Activated CD4-positive, CD25-positive, alpha-beta regulatory T cell treated with anti-CD3 and anti-CD28 coated beads, Interleukin-2, amount 50 U/mL, for 16 hours (primary cell): ENCODE measurements at places on chromosomes 1 and 21.

DNA sequence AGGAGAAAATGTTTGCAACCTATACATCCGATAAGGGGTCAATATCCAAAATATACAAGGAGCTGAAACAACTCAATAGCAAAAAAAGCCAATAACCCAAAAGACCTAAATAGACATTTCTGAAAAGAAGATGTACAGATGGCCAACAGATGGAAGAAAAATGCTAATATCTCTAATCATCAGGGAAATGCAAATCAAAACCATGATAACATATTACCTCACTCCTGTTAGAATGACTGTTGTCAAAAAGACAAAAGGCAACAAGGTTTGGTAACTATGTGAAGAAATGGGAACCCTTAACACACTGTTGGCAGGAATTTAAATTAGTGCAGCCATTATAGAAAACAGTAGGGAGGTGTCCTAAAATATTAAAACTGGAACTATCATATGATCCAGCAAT, 74.7 kb downstream of the LEPR start:
- no peak for DNase-seq

DNA sequence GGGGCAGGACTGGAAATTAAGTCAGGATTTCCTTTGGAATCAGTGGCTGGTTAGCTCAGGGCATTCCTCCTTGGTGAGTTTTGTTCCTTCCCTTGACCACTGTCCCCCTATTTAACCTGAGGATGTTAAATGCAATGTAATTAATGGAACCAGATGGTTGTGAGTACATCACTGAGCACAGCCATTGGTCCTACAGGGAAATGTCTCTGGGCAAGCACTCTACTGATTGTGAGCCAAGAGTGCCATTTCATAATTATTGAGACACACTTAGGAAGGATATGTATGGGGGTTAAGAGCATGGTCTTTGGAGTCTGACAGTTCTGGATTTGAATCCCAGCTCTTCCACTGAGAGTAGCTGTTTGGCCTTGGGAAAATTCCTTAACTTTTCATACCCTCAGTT, 74.4 kb downstream of the SPAG17 start:
- no peak for DNase-seq

GRCh38 chr1:245878585-245878984, 628.5 kb downstream of the SMYD3 start:
- DNase-seq, result no peak

GRCh38 chr1:227886993-227887696, 60.6 kb downstream of the WNT9A start:
- DNase-seq, result no peak

DNA sequence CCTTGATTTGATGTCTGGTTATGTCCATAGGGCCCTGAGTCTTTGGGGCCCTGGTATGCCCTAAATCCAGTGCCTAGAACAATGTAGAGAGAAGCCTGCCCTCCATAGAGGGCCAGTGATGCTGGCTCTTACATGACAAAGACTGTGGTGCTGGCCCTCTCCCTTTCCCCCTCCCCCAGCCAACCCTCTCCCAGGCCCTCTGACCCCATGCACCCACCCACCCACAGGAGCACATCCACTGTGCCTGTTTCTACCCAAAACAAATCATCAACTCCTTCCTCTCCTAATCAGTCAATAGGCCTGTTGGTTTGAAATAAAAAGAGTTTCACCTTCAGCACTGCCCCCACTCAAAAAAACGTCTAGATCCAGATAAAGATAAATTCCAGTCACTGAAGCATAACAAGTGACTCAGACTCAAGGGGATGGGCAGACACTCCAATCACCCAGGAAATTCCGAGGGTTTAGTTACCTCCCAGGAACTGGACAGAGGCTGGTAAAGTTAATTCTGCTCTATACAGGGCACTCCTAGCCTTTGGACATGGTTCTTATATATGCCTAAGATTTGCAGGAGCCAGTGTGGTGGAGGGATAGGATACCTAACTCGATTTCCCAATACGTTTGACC, 144.8 kb upstream of the VANGL1 start:
- DNase-seq, result no peak

DNA sequence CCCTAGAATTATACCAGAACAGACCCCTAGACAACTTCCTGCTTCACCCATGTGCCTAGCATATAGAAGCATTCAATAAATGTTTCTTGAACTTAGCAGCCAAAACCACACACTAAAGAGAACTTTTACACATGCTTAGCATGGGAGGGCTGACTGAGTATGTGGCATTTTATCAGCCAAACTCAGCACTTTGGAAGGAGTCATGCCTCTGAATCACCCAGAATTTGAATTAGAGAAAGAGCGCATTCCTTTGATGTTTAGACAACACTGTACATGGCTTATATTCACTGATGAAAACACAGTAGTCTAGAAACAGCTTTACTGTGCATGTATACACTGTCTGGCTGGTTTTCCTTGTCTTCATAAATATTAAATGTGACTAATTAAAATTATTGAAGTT, 26.1 kb downstream of the SPAG17 start:
- DNase-seq, result no peak

GRCh38 chr1:78224861-78225552, 179.2 kb downstream of the GIPC2 start:
- DNase-seq, result no peak

DNA sequence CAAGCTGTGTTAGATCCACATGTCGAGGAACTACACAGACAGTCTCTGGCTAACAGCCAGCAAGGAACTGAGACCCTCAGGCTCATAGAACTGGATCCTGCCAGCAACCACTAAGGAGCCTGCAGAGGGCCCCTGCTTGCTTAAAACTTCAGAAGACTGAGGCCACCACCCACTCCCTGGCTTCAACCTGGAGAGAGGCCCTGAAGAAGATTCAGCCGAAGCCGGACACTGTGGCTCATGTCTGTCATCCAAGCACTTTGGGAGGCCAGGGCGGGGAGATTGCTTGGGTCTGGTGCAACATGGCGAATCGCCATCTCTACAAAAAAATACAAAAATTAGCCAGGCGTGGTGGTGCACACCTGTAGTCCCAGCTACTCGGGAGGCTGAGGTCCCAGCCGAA, 92.6 kb upstream of the TMPRSS2 start:
- DNase-seq, result no peak

GRCh38 chr21:36798491-36798890, 99.6 kb downstream of the SIM2 start:
- DNase-seq, result no peak

DNA sequence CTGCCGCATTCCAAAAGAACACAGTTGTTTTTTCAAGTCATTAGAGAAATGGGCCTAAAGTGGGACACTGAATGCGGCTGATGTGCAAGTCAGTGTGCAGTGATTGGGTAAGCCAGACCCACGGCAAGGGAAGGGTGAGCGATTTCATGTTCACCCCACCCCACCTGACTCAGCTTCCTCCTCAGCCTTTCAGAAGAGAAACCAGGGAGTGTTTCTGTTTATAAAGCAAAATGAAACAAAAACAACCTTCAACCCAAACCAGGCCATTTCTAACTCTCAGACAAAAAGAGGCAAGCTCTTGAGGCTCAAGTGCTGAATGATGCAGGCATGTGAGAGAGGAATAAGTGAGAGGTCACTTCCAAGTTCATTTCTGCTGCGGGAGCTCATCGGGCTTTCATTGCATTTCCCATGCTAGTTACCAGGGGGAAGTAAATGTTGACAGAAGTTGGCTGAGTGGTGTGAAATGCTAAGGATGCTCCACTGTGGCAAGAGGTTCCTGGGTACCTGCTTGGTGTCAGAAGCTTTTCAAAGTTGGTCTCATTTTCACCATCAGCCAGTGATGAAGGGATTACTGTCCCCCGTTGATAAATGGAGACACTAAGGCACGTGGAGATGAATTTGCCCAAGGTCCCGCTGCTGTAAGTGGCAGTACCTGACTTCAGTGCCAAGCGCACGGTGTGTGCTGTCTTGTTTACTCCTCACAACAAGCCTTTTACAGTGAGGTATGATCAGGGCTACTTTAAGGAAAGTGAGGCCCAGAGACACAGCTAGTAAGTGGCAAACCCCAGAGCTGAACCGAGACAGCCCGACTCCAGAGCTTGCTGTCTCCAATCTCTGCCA, 29.1 kb downstream of the STPG1 start:
- DNase-seq, result no peak

DNA sequence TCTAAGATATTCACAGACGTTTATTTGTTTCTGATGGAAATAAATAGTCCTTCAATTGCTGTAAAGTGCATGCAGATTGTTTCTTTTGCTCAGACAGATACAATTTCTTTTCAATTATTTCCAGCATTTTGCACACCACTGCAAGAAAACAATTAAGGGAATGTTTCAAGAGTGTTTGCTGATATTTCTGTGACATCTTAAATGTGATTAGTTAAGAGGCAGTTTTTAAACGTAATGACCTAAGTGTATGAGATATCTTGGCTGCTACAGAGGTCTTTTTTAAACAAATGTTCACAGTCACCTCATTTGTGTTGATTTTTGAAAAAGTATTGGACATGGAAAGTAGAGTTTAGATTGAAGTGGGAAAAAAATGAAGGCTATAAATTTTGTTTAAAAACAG, 262.3 kb upstream of the BRINP3 start:
- no peak for DNase-seq

DNA sequence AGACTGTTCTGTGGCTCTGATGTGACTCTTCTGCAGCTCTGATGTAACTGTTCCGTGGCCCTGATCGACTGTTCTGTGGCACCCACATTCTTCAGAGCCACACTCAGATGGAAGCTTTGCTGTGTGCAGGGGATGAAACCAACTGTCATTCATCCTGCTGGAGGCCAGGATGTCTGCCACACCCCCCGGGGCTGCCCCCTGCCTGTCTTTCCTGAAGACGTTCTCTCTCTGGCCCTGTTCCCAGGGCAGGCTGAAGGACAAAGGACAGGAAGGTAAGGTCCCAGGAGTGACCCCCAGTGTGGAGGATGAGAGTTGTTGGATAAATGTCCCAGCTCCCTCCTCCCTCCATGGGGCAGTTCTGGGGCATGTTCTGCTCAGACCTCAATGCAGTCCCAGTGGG, 29.4 kb upstream of the UMODL1 start:
- DNase-seq, result no peak

DNA sequence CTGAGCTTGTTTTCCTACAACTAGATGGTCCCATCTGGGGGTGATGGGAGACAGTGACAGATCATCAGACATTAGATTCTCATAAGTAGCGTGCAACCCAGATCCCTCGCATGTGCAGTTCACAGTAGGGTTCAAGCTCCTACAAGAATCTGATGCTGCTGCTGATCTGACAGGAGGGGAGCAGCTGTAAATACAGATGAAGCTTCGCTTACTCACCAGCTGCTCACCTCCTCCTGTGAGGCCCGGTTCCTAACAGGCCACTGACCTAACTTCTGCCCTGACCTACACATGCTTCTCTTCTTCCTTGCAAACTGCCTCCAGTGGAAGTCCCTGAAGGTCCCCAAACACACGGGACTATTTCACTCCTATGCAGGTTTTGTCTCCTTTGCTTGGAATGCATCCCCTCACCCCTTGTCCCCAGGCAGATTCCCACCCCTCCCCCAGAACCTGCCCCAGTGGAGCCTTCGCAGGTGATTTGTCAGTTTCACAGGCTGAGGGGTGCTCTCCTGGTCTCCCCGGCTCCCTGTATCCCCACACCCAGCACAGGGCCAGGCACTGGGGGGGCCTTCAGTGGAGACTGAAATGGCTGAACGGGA, 5.7 kb upstream of the ZBTB48 start:
- no peak for DNase-seq

- no peak for DNase-seq
These were observed 540.0 kb downstream of the OMA1 start for GRCh38 chr1:58006421-58007046.

GRCh38 chr1:5742032-5742431, 250.2 kb downstream of the NPHP4 start:
- no peak for DNase-seq

DNA sequence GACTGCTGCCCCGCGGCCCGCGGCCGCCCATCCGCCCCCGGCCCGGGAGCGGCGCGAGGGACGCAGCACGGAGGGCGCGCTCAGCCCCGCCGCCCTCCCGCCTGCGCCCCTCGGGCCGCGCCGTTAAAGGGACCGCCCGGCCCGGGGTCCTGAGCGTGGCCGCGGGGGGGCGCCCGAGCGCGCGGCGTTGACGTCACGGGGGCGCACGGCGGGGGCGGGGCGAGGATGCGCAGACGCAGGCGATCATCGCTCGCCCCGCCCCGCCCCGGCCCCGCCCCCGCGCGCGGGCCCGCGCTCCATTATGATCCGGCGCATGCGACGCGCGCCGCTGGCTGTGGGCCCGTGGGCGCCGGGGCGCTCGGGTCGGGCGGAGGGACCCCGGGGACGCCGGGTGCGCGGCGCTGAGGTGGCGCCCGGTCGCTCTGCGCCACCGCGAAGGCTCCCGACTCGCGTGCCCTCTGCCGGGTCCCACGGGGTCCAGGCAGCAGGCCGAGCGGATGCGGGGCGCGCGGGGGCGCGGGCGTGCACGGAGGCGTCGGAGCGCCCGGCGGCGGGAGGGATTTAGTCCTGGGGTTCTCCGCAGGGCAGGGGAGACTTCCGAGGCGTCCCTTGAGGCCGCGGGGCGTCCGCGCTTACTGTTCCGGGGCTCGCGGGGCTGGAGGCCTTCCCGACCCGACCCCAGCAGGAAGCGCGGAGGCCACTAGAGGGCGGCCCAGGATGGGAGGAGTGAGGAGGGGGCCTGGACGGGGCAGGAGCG, at the start of gene DVL1:
DVL1 (minus strand) TSS at position 163 of the 757 bp plus-strand sequence. CDS start 353 bp downstream, outside the sequence.
- peak; percentile 35 for DNase-seq

DNA sequence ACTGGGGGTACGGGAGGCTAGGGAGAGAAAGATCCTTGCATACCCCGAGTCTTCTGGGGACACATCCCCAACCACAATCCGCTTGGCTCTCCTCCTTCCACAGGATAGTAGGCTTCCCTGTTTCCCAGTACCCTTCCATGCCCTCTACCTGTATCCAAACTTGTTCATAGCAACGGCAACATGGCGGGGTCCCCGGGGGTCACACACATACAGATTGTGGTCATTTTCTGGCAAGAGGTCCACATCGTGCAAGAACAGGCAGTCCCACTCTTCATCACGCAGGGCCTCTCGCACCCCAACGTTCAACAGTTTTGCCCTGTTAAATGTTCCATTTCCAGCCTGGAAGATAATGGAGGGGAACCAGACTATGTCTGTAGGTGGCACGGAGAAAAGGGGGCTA, 3.6 kb downstream of the B4GALT3 start:
- DNase-seq, result no peak

- no peak for DNase-seq
These were observed 1.8 kb upstream of the GBP5 start for GRCh38 chr1:89274411-89274857.

GRCh38 chr1:192936313-192937018, 122.7 kb downstream of the UCHL5 start:
- DNase-seq, result no peak

DNA sequence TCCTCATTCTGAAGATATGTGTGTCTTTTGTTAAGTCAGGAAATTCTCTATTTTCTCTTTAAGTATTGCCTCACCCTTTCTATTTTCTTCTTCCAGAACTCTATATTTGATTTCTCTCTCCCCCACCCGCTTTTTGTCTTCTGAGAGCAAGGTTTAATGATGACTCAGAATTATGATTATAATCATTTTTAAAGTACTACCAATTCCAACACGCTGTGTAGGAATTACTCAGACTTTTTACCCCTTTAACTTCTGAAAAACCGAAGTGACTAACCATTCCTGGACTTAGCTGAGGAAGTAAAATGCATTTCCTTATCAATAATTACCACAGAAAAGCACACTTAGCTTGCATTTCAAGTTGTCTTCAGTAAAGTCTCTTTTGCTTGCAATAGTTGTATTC, 20.8 kb upstream of the SCYL3 start:
- no peak for DNase-seq
